Osteocyte (in vitro differentiated cells): ENCODE measurements at places on chromosomes 6 and 20.

DNA sequence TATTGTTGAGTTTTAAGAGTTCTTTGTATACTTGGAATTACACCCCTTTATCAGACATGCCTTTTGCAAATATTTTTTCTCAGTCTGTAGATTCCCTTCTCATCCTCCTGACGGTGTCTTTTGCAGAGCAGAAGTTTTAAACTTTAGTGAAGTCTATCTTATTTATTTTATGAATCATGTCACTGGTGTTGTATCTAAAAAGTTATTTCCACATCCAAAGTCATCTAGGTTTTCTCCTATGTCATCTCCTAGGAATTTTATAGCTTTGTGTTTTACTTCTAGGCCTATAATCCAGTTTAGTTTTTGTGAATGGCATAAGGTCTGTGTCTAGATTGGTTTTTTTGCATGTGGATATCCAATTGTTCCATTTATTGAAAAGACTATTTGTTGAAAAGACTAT is 271.3 kb downstream of the KIF16B start:
- H3K36me3 ChIP-seq, result peaks cover 11% of the 10 kb centered on the region
- no peaks in the 10 kb centered on the region for H3K4me1 ChIP-seq
- no peak overlapping the region for H3K27ac ChIP-seq
- H3K27me3 ChIP-seq, result no peaks in the 10 kb centered on the region

GRCh38 chr6:36929152-36929551 is 25.4 kb upstream of the PI16 start:
- peaks cover 85% of the 10 kb centered on the region for H3K4me1 ChIP-seq
- peak overlapping the region; percentile 82 for H3K27ac ChIP-seq
- no peaks in the 10 kb centered on the region for H3K27me3 ChIP-seq
- no peak overlapping the region for H3K4me3 ChIP-seq
- H3K36me3 ChIP-seq, result peaks cover 10% of the 10 kb centered on the region

DNA sequence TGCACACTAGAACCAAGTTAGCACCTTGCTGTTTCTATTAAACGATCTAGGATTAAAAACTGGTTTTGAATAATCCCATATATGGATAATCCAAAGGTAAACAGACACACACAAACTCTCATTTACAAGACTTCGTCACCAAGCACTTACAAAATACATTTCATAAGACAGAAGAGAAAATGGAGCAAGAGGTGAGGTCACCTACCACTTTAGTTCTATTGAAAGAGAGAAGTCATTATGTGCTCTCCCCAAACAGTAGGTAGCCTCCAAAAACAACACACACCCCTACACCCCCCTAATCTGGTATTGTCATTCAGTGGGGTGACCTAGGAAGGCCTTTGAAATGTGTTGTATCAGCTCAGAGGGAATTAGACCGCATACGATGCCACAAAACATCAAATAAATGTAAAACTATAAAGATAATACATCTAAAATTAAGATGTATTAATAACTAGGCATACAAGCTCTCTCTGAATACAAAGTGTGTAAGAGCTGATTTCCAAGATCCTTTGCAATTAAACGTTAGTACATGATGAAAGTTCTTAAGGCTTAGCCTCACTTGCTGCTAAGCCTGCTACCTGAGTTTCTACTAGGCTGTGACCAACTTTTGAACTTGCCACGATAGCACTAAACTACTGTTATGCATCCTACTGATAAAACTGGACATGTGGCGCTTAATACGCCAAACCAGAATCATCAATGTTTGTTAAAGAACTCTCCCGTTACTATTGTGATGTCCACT is 1.6 kb downstream of the SRPK1 start:
- H3K27me3 ChIP-seq, result no peaks in the 10 kb centered on the region
- H3K4me1 ChIP-seq, result peaks cover 43% of the 10 kb centered on the region
- peak; percentile 11 for DNase-seq
- H3K27ac ChIP-seq, result peak overlapping the region; percentile 77
- H3K4me3 ChIP-seq, result peak overlapping the region; percentile 96
- peaks cover 4% of the 10 kb centered on the region for H3K36me3 ChIP-seq

DNA sequence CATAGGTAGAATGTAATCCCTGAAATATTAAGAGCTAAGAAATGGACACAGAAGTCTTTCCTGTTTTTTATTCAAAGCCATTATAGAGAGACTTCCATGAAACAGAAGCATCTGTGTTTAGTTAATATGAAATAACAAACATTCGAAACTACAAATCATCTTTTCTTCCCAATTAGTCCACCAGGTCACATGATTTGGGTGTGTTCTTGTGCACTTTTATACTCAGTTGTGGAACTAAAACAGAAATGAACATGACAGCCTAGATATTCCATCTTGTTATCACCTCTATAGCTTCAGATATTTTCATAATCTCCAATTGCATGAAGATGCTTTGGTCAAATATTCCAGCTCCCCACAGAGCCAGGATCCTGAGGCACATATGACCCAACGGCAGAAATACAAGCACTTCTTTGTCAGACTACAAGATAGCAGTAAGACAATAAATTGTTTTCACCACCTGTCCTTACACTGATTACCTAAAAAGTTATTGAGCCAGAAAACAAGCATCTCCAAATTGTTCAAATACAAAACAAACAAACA is 116.8 kb upstream of the BEND6 start:
- no peak overlapping the region for H3K4me3 ChIP-seq
- H3K27me3 ChIP-seq, result no peaks in the 10 kb centered on the region
- peaks cover 52% of the 10 kb centered on the region for H3K4me1 ChIP-seq
- H3K27ac ChIP-seq, result no peak overlapping the region

DNA sequence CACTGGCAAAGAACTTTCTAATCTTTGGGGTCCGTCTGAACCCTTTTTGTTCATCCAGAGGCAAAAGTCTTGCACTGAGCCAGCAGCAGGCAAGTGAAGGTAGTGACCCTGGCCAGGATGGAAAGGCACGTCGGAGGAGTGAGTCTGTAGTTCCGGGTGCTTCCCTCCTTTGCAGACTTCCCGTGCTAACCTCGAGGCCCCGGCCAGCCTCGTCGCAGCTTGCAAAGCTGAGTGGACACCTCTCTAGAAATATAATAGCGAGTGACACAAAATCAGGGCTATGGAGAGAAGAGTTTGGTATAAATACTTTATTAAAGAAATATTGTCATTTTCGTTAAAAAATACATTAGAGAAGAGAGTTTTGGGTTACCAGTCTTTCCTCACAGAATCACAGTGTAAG is 9.9 kb downstream of the PSMG4 start:
- no peak overlapping the region for H3K4me3 ChIP-seq
- no peak overlapping the region for H3K27ac ChIP-seq
- no peaks in the 10 kb centered on the region for H3K4me1 ChIP-seq
- DNase-seq, result no peak
- peaks cover 46% of the 10 kb centered on the region for H3K36me3 ChIP-seq
- H3K27me3 ChIP-seq, result no peaks in the 10 kb centered on the region

DNA sequence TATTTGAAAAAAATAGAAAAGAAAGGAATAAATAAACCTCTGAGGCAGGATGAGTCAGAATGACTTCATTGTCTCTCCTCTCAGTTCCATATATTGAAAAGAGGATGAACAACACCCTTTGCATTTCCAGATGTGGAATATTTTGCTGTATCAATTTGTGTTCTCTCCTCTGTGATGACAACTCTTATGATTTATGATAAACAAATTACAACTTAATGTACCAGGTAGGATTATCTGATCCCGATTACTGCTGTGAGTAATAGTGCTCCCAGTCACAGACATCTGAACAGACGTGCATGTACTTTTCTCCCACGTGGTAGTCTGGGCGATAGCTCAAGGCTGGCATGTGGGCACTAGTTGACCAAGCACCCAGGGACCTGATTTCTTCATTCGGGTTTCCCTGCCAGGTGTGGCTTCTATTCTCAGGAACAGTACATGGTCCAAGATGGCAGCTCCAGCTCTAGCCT is 142.1 kb upstream of the SULF2 start:
- peaks cover 3% of the 10 kb centered on the region for H3K4me1 ChIP-seq
- no peaks in the 10 kb centered on the region for H3K36me3 ChIP-seq
- peaks cover 28% of the 10 kb centered on the region for H3K27me3 ChIP-seq
- H3K27ac ChIP-seq, result no peak overlapping the region

DNA sequence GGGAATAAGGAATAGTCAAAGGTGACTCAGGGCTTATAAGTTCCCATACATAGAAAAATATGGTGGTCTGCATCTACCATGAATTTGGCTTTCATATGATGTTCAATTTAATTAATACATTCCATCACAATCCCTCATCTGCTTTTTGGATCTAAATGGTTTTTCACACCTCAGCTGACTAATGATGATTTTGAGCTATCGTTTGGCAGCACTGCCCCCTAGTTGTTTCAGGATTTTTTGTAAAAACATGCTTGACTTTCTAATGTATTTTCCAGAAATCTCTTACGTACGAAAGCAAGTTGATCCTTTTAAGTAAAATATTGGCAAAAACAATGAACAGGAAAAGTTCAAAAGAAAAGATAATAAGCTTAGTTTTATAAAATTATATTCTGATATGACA is 408.6 kb upstream of the ADGRB3 start:
- DNase-seq, result no peak
- H3K27ac ChIP-seq, result no peak overlapping the region

DNA sequence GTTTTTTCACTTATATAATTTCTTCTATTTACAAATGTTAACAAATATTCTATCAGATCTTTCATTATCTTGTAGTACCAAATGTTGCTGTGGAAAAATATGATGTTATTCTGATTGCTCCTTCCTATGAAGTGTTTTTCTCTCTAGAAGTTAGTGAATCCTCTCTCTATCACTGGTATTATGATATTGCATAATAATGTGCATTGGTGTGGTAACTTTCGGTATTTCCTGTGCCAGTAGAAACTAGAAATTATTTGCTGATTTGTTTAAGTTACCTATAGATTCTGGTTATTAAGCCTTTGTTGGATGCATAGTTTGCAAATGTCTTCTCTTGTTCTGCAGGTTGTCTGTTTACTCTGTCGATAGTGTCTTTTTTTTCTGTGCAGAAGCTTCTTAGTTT is 342.5 kb downstream of the CENPW start:
- H3K27me3 ChIP-seq, result no peaks in the 10 kb centered on the region
- no peak for DNase-seq
- H3K4me3 ChIP-seq, result no peak overlapping the region
- no peak overlapping the region for H3K27ac ChIP-seq
